GM06990 (cell line): ENCODE measurements at places on chromosomes 12 and 14.

DNA sequence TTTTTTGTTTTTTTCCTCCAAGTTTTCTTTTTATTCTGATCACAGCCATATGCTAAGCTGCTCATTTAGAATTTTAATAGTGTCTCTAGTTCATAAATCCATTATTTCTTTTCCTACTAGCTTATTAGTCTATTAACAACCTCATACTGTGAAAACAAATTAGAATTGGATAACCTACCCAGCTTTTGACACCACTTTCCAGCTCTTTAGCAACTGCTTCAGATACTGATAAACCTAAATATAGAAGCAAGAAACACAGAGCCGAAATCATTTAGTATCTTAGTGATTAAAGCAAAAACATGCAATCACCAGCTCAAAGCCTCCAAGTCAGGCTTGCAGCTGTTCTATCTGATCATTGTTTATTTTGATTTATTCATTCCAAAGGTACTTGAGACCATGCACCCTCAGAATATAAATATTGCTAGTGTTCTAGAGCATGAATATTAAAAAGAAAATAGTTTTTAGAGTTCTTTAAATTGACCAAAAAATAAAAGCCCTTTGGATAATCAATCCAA lies 121.5 kb downstream of the STXBP6 start:
- no peak for DNase-seq

DNA sequence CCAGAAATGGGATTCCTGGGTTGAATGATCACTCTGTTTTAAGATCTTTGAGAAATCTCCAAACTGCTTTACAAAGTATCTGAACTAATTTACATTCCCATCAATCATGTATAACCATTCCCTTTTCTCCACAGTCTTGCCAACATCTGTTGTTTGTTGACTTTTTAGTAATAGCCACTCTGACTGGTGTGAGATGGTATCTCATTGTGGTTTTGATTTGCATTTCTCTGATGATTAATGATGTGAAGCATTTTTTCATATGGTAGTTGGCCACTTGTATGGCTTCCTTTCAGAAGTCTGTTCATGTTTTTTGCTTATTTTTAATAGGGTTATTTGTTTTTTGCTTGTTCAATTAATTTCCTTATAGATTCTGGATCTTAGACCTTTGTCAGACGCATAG lies 211.8 kb upstream of the AVPR1A start:
- DNase-seq: no peak

DNA sequence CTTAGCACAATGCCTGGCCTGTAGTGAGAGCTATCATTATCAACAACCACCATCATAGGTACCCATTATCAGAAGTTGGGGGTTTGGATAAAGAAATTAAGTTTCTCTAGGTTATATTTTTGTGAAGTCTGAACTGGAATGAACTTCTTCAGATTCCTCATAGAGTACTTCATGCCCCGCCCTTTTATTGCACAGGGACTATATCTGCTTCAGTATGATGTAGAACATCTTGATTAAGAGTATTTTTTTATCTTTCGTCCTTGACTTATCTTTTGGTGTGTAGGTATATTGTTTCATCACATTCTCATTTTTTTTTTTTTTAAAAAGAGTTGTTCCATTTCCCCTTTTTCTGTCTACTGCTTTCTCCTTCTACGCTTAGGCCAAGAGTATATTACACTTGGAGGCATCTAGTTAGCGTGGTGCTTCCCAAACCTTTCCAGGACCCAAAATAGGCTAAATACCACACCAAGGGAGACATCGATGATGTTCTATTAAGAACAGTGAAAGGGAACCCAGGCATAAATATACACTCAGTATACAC lies 467.5 kb downstream of the ZFP36L1 start:
- no peak for DNase-seq

GRCh38 chr14:100374876-100375265 lies 51.7 kb downstream of the SLC25A47 start:
- no peak for DNase-seq

DNA sequence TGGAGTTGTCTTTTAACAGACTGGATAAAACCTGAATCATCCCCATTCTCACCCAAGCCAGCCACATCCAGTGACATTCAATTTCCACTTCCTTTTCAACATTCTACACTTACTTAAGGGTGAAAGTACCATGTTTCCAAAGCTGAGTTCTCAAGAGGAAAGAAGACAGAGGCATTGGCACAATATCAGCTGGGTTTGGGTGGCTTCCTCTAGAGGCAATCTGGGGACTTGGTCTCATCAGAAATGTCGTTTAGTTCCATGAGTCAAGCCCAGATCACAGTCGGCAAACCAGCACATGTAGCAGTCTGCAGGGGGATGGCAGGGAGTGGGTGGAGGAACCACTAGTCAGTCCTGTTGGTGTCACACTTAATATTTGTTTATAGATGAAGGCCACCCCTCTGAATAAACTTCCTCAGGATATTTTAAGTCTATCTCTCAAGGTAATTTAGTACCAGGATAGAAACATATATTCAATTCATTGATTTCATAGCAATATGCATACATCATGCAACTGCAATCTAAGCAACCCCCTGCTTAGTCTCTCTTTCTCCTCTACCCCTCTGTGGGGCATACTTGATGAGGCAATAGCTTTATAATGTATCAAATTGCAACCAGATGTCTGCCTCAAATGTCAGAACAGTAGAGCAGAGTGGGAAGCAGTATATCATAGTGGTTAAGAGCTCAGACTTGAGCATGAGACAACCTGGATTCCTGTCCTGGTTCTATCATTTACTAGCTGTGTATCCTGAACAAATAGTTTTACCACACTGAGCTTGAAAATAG lies 3.0 kb downstream of the SRRM4 start:
- DNase-seq: no peak

DNA sequence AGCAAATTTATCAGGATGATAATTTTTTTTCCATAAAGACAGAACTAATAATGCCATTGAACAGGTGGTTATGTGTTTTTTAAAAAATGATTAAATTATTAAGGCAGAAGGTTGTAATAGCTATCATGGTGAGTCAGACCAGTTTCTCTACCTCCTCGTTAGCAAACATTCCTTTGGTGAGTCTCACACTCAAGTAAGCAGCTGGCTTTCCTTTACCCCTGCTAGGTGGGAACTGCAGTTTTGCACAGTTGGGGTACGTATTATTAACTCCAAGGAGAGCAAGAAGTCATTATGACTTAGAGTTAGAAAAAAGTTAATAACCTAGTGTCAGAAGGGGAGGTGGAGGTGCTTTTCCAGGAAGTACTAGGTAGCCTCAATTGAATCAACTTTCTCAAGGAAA lies 165.3 kb downstream of the SNAPC1 start:
- no peak for DNase-seq
